Stimulated activated naive CD8-positive, alpha-beta T cell treated with anti-CD3 and anti-CD28 coated beads, Interleukin-15, amount 100 ng/mL, for 72 hours (primary cell): ENCODE measurements at places on chromosomes 1 and 21.
A peak's percentile ranks its signal among the peaks of the same experiment; 100 is the strongest.

- no peak for DNase-seq
Observed at GRCh38 chr1:161009602-161010211, 11.2 kb downstream of the F11R start.

DNA sequence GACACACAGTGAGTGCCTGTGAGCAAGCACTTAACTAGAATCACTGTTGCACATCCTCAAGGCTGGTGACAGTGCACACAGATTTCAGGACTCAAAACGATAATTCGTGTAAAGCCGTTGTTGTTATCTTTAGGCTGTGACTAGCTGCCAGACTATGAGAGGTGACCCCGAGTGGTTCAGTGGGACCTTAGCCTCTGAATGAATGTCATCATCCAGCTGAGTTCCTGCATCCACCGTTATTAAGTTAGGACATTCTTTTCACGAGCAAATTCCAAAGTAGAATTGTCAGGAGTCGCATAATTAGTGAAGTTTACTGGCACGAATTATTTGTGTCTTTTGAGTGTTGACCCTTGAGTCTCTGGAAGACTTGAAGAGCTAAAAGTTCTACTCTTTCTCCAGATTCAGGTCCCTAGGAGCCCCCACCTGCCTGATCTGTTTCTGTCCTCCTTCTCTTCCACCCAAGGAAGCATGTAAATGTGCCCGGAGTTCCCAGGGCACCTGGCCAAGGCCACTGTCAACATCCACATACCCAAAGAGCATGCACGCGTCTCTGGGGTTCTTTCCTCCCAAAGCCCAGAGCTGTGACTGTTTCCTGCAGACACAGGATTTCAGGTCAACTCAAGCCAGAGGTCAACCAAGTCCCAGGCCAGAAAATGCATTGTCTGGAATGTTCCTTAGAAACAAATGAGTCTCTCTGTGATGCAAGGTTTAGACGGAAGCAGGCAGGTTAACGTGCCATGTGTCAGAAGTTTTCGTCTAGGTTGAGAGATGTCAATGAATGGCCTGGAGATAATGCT lies 207.2 kb downstream of the TOMM20 start:
- DNase-seq = no peak

DNA sequence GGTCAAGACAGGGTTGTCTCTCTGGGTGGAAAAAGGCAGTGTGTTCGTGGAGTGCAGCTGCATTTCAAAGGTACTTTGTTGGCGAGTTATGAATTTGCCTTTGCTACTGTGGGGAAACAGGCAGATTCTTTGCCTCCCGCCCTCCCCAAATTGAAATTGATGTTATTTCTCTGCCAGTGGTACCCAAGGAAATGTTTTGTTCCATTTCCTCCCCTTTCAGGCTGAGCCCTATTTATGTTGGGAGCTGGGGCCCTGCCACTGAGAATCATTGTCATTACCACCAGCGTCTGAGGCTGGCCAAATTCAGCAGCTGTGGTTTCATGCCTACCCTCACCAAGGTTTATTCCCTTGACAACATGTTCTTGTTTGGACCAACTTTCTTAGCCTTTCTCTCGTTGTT lies 48.5 kb upstream of the OLIG2 start:
- DNase-seq = no peak

DNA sequence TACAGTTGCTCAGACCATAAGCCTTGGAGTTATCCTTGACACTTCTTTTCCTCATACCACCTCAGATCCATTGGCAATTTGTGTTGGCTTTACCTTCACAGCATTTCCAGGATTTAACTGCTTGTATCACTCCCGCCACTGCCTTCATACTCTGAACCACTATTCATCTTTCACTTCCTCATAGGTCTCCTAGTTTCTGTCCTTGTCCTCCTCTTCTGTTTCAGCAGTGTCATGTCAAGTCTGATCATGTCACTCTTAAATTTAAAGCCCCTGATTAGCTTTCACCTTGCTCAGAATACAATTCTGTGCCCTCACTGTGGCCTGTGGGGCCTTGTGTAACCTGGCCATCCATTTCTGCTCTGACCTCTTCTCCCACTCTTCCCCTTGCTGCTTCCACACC lies 34.7 kb upstream of the C1orf115 start:
- DNase-seq = no peak

GRCh38 chr1:63914706-63915105 lies 140.9 kb downstream of the ROR1 start:
- no peak for DNase-seq

DNA sequence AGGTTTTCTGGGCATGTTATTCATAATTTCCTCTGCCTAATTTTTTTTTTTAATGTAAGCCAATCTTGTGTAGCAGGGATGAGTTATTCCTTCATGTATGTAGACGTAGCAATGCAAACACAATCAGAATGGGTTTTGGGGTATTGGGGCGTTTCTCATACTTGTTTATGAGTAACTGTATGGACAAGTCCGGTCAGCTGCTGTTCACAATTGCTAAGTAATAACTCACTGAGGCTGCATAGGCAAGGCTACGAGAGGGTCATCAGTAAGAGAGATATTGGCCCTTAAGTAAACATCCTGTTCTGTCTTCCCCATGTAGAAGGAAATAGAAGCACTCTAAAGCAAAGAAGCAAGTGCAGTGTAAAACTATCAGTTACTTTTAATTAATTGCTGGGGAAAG lies 9.5 kb upstream of the TARS2 start:
- no peak for DNase-seq

DNA sequence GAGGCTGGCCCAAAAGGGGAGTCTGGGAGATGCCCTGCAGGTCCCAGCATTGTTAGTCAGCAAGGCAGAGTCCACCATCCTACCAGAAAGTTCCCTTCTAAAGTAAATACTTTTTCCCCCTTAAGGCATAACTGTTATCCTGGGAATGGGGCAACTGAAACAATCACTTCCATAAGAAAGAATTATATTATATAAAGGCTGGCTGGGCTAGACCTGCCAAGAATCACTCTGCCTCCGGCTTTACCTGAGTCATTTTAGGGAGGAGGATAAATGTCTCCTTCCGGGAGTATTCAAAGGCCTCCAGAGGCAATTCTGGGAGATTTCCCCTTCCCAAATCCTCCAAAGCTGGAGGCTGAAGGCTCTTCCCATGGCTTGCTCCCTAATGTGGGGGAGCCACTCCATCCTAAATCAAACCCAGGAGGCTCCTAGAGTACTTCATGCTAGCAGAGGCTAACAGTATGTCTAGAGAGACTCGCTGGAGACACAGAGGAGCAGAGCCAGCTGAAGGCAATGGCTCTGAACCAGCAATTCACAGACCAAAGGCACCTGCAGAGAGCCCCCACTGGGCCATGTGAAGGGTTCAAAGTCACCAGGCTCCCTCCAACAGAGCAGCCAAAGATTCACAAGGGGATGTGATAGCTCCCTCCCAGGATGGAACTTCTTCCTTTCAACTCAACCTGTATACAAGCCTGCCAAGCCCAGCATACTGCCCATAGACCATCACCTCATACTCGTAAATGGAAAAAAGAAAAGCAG lies 116.0 kb downstream of the ASTN1 start:
- no peak for DNase-seq

DNA sequence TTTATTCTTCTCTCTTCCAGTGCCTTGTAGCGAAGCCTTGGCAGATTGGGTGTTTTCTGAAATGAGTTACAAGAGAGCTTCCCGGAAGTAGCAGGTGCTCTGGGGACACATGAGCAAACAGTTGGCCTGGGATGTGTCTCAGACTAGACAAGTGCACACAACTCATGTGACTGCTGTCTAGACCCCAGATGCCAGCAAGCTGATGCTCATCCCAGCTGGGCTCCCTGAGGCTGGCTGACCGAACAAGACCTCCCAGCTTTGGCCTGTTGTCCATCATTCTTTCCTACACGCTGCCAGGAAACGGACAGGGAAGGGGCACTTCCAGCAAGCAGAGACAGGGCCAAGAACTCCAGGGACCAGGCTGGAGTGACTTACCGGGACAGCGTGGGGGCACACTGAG lies 18.7 kb upstream of the CSF1 start:
- no peak for DNase-seq

DNA sequence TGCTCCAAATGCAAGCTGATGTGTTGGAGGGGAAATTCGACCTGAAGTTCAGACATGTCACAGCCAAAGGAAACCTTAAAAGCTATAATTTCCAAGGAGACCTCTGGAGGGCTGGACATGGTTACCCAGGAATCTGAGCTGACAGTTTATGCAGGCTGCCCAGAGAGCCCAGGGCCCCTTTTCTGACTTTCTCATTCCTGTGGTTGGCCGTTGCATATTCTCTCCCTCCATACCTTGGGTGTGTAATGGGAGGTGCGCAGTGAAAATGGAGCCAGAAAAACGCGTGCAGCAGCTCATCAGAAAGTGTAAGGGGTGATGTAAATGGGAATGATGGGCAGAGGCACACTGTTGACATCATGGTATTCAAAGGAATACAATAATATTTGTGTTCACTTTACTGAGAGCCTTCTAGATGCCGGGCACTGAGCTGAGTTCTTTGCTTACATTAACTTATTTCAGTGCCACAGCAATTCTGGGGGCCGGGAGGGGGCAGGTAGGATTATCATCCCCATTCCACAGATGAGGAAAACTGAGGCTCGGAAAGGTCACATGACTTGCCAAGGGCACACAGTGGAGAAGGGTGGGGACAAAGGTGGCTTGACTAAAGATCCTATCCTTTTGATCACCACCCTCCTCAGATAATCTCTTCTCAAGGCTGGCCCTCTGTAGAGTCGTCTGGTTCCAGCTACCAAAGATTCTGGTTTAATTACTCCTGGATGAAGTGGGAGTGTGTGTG lies 38.6 kb downstream of the KAZN start:
- DNase-seq = no peak

GRCh38 chr21:38956521-38956855 lies 150.8 kb downstream of the ETS2 start:
- DNase-seq = no peak

DNA sequence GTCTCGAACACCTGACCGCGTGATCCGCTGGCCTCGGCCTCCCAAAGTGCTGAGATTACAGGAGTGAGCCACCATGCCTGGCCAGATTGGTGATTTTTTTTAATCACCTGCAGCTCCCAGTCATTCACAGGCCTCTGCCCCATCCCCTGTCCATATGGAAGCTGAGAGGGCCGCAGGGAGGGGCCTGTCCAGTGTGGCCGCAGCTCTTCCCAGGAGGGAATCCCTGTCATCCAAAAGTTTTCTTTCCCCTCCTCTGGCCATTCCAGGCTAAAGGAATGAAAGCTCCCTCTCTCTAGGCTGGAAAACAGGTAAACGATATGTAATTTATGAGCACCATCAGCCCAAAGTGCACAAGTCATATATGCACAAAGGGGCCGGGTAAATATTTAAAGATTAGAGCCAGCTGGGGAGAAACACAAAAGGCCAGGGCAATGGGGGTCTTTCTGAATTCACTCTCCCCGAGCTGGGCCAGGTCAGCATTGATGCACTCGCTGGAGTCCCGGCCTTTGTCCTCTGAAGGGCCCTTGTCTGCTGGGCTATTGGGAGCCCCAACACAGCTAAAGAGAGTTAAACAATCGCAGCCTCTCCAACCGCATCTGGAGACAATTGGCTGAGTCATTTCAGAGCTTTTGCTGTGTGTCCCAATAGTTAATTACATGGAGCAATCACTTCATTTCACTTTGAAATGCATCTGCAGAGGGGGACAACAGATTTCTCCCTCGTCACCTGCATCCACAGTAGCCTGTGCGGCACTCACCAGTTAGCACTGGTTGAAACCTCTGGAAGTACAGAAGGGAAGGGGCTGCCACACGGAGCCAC lies 3.8 kb upstream of the HES3 start:
- DNase-seq = no peak

DNA sequence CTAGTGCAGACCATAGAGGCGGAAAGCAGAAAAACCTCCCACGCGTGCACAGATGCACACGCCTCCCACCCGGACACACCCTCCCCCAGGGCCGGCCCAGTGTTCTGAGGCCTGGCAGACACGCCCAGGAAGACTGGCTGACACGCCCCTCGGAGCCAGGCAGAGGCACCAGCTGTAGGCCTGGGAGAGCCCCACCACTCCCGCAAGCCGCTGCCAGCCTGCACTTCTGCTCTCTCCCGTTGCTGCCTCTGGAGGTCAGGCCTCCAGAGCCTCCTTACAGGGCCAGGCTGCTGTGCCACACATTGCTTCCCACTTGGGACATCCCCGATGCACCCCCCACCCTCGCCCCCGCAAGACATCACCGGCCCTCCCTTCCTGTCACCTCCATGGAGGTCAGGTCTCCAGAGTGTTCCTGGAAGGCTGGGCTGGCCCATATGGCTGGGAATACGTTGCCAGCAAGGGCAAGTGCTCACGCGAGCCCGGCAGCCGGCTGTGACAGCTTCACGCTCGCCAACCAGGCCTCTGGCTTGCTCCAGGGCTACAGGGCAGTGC lies 40.4 kb downstream of the CASZ1 start:
- DNase-seq = peak; percentile 14

- no peak for DNase-seq
Observed at GRCh38 chr1:22365331-22366295, 86.0 kb upstream of the ZBTB40 start.

- no peak for DNase-seq
Observed at GRCh38 chr1:41571041-41571440, 86.6 kb upstream of the EDN2 start.

DNA sequence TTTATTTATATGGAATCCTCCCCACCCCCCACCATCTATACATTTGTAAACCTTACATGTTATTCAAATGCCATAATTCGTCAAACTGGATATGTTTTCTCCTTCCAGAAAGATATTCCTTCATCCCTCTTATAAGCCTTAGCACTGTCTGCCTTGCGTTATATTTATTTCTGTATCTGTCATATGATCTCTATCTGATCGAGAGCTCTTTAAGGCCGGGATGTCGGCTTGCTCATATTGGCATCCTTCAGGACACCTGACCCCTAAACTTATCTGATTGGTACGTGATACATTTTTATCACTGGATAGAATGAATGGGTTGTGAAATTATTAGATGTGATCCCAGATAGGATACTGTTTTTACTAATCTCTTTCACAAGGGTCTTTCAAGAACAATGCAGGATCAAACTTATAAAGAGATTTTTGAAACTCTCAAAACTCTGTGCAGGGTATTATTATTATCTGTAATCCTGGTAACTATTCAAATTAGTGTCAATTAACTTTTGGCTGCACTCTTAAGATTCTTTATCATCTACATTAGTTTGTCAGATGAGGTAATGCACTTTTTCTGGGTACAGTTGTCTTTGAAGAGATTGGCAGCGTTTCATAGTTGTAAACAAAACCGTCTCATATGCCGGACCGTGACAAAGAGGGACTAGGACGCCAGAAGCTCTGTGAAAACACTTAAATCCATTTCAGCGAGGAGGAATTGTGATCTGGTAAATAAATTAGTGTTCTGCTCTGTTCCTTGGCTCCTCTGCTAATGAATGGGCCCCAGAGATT lies 152.0 kb downstream of the KIF26B start:
- no peak for DNase-seq

GRCh38 chr21:44477131-44477530 lies 21.8 kb downstream of the LRRC3 start:
- no peak for DNase-seq

DNA sequence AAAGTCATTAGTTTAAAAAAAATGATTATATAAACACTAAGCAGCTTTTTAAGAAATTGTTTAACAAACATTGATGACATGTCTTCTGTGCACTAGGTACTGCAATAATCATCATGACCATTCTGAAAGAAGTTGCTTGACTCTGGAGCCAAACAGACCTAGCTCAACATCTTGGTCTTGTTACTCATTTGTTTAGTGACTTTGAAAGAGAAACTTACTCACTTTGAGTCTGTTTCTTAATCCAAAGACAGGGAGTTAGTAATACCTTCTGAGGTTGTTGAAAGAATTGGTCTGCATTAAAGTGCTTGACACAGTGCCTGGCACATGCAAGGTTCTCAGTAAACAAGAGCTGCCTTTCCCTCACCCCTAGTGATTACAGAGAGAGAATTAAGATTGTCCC lies 84.4 kb downstream of the SGIP1 start:
- DNase-seq = no peak
